GM04504 (cell line): ENCODE measurements at places on chromosomes 6 and 20.

DNA sequence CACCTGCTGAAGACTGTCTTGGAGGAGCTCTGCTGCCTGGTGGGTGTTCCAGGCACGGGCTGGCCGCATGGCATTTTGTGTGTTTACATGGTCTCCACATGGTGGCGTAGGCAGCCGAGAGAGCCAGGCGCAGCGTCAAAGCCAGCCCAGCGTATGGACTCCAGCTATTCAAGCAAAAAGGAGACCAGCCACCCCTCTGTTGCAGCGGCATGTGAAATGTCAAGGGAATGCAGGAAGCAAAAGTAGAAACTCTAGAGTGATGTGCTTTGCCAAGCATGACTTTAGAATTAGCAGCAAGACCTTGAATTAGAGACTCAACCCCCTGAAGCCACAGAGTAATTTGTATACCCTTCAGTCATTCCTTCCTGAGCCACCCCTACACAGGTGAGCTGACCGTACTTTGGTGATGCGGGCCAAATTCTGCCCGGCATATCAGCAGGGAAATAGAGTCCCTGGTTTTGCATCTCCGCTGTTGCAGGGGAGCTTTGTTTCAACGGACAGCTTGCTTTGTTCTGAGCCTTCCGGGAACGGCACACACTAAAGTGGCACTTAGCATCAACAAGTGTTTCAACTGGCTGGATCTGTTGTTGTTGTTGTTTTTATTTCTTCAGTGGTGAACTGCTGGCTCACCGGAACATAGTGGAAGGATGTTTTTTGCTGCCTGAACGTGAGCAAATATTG lies 48.5 kb downstream of the FNDC1 start:
- DNase-seq, result no peak

DNA sequence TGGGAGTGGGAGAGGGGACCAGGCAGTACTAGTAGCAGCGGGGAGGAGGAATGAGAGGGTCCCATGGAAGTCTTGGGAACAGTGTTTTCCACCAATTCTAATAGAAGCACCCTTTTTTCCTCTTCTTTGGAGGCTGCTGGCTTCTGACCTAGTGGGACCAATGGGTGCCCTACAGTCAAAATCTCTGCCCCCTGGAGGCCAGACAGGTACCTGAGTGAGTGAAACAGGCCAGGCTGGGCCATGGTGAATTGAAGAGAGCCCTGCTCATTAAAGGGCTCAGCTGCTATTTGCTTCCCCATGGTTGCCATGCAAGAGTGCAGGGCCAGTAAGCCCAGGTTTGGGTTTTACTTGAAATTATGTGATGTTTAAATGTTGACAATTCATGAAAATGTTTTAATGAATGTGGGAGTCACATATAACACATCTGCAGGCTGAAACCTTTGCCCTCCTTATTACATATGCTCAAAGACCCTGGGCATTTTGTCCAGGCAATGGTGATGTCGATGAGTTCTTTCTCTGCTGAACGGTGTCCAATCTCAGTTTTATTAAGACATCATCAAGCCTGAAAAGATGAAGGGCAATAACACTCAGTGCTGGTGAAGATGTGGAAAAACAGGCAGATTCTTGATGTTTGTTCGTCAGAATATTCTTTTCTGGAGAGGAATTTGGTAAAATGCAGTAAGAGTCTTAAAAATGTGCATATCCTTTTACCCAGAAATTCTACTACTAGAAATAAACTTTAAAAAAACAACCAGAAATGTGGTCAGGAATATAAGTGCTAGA lies 42.3 kb upstream of the OCSTAMP start:
- DNase-seq, result no peak

DNA sequence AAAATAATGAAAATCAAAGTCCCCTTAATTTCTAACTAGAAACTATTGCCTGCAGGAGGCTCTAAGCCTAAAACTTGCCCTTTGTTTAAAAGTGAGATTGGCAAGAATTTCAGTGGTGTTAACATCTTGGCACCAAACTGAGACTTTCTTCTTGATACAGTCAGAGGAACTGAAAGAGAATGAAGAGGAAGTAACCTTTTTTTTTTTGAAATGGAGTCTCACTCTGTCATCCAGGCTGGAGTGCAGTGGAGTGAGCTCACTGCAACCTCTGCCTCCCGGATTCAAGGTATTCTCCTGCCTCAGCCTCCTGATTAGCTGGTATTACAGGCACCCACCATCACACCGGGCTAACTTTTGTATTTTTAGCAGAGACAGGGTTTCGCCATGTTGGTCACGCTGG lies 3.6 kb downstream of the DOP1A start:
- no peak for DNase-seq

DNA sequence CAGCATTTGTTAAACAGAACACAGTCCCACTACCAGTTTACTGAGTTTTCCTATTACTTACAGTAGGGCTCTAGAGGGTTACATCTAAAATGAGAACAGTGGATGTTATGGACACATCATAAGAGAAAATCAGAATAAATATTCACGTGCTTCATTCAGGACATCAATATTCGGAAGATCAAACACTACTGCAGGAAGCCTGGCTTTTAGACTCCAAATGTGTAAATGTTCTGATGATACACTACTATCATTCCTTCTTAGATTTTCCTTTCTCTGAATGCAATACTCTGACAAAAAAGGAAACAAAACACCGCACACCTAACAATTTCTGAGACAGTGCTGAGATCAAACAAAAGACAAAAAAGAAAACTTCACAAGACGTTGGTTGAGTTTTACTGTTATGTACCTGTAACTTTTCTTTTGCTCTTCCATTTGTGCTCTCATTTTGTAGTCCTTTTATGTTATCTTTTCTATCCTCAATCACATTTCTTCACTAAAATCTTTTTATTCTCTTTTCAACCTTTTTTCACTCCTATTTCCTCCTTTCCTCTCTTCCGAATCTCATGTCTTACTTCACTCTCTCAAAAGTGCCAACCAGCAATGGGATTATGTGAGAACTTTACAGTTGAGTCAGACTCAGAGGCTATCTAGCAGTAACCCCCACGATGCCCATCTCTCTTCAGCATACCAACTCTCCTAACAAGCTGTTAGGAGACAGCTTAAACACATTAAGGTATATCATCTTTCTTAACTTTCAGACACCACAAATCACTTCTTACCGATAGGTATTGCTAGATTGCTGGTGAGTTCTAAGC lies 1.7 kb downstream of the FAM184A start:
- no peak for DNase-seq

GRCh38 chr6:127959869-127960268 lies 59.0 kb upstream of the THEMIS start:
- no peak for DNase-seq

- DNase-seq, result no peak
These were observed 34.6 kb upstream of the RNF8 start for GRCh38 chr6:37319156-37319555.

DNA sequence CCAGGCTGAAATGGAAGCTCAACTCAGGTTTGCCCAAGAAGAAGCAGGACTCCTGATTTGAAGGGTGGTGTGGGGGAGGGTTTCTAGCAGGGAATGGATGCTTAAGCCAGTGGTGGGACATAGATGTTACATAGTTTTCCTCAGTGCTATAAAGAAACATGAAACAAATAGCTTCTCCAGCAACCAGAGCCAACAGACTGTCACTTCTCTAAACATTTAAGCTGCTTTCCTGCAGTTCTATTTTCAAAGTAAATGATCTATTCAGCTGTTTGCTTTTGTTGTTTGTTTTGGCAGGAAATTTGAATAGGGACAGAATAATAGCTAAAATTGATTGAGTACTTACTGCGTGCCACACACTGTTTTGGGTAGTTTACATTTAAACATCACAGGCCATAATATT lies 169.0 kb downstream of the UST start:
- DNase-seq, result no peak

DNA sequence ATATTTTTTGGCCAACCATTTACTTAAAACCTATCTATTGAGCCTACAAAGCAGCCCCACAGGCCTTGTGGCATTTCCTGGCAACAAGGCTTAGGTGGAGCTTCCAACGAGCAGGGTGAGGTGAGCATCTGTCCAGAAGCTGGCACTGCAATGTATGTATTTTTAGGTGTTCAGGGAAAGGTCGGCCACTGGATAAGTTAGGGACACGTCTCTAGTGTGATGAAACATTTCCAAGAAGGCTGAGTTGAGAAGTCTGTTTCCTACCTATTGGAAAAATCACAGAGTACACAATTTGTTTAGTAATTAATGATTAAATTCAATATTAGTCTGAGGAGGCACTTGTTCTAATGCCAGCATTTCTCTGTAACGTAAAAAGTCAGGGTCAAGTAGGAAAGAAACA lies 17.8 kb upstream of the RCAN2 start:
- DNase-seq, result no peak

DNA sequence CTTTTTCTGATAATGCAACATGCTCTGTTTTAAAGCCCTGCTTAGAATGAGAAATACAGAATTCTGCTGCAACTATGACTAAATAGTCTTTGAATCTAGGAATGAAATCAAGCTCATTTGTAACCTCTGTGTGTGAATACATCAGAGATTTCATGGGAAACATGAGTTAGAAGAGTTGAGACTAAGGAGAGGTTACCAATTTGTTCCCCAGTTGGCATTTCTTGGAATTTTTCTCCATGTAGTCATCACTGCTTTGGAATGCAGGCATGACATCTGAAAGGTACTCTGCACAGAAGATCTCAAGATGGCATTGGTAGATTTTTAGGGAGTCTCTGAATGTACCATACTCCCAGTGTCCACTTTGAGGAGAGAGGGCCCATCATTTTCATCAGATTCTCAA lies 237.2 kb downstream of the TFAP2A start:
- DNase-seq, result no peak

DNA sequence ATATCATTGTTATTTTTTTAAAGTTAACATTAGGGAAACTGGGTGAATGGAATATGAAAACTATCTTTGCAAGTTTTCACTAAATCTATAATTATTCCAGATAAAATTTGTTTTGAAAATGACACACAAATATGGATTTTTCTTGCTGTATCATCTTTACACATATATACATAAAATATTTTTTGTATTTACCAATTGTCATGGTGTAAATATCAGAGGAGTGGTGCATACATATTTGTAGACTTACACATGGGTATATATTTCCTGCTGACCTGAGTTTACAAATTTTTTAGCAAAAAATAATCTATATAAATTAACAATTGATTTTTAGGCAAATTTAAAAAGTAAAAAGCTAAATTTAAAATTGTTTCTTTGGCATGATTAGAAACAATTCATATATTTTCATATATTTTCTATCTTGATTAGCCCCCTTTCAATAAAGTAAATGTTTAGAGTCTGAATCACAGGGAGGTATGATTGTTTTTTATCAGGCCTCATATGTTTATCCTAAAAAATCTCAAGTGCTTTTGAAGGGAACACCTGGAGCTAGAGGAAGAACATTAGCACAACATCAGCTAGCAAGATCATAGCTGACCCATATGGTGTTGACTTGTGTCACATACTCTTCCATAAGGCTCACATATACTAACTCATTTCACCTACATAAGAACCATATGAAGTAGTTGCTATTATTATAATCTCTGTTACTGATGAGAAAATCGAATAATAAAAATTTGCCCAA lies 671.8 kb upstream of the GJE1 start:
- DNase-seq, result no peak

DNA sequence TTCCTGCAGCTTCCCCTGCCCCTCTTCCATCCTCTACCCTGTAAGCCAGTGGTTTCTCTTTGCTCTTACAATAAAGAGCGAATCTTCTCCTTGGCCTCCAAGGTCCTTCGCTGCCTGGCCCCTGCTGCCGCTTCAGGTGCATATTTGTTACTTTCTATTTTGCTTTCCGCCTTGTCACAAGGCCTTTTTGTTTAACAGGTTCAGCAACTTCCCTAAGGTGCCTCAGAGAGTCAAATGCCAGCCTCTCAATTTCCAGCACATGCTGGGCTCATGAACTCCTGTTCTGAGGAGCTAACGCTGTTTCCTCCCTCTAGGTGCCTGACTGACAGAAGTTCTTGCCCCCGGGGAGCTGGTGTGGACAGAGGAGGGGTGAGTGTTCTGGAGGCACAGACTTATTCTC lies 42.4 kb upstream of the EPB41L1 start:
- DNase-seq, result no peak

DNA sequence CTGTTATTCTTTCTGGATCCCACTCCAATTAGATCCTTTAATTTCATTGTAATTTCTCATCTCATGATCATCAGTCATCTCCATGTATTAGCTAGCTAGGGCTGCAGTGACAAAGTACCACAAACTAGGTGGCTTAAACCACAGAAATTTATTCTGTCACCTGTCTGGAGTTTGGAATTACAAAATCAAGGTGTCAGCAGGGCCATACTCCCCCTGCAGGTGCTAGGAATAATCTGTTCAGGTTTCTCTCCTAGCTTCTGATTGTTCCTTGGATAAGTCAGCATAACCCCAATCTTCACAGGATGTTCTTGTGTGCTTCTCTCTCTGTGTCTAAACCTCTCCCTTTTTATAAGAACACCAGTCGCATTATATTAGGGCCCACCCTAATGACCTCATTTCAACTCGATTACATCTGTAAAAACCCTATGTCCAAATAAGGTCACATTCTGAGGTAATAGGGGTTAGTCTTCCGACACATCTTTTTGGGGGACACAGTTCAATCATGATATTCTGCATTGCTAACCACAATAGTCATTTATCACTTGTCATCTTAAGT lies 40.5 kb downstream of the BEND6 start:
- DNase-seq, result no peak

DNA sequence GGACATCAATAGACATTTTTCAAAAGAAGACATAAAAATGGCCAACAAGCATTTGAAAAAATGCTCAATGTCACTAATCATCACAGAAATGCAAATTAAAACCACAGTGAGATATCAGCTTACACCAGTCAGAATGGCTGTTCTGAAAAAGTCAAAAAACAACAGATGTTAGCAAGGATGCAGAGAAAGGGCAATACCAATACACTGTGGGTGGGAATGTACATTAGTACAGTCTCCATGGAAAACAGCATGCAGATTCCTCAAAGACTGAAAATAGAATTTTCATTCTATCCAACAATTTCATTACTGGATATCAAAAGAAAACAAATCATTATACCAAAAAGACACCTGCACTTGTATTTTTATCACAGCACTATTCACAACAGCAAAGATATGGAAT lies 85.3 kb downstream of the DCDC2 start:
- no peak for DNase-seq

DNA sequence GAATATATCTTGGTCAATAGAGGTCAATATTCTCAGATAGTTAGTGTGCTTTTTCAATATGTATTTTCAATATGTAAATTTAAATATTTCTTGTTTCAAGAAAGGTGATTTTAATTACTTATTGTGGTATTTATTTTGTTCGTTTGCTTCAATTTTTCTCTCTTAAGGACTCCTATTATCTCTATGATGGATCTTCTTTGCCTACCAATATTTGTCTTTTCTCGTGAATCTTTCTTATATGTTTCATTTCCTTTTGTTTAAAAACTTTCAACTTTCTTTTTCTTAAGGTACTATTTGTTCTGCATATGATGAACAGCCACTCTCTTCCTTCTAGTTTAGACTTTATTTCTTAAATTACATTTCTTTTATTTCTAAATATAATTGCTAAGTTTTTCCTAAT lies 46.1 kb upstream of the PSMF1 start:
- DNase-seq, result no peak

- no peak for DNase-seq
These were observed 14.5 kb downstream of the CD109 start for GRCh38 chr6:73710470-73710869.

DNA sequence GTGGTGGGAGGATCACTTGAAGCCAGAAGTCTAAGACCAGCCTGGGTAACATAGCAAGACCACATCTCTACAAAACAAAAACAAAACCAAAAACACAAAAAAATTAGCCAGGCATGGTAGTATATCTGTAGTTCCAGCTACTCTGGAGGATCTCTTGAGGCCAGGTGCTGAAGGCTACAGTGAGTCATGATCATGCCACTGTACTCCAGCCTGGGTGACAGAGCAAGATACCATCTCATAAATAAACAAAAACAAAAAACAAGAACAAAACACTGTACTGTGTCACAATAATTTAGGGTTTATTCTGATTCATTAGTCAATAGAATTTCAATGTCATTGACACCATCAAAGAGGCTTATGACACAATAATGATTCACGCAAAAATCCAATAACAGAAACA lies 1121.7 kb upstream of the MAP3K7 start:
- no peak for DNase-seq
